ENCODE measurements at places on chromosomes 6 and 20.

DNA sequence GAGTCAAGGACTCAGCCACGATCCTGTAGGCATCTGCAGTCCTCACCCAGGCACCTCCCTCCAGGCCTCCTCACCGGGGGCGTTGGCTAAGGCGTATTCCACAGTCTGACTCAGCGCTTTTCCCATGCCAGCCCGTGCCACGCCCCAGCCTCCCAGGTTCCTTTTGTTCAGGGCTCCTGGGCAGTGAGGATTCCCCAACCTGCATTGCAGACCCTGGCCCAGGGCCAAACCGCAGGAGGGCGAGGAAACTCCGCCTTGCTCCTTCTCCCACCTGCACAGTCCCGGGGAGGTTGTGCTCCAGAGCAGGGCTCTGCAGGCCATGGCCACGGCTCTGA is 202.8 kb upstream of the CST7 start:
- H3K4me1 ChIP-seq = no peaks in the 10 kb centered on the region
- H3K27me3 ChIP-seq = no peaks in the 10 kb centered on the region
- no peak overlapping the region for H3K4me3 ChIP-seq
- no peak for DNase-seq
- H3K36me3 ChIP-seq = no peaks in the 10 kb centered on the region

- no peaks in the 10 kb centered on the region for H3K36me3 ChIP-seq
- H3K27ac ChIP-seq = no peak overlapping the region
- no peak for DNase-seq
- H3K4me1 ChIP-seq = no peaks in the 10 kb centered on the region
- H3K27me3 ChIP-seq = no peaks in the 10 kb centered on the region
Measured at GRCh38 chr6:139407718-139408222, 33.3 kb upstream of the CITED2 start.

GRCh38 chr20:8089668-8090067 is 42.4 kb upstream of the PLCB1 start:
- no peak overlapping the region for H3K27ac ChIP-seq
- H3K4me3 ChIP-seq = no peak overlapping the region
- H3K4me1 ChIP-seq = no peaks in the 10 kb centered on the region
- DNase-seq = no peak

DNA sequence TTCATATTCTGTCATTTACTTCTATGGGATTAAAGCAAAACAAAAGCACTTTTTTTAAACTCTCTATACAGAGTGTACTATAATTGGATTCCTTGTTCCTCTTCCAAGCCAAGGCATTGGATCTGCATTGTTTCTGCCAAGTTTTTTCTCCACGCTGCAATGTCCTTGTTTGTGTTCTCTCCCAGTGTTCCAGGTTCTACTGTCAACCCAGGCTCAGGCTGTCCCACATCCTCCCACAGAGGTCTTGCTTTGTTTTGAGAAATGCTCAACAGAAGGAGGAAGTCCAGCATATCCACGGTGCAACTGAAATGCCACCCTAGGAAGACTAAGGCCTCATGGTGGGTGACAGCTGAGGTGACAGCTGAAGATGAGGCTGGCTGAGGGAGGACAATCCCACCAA is 287.1 kb upstream of the PRDM1 start:
- no peak overlapping the region for H3K4me3 ChIP-seq
- DNase-seq = peak; percentile 54
- H3K27me3 ChIP-seq = no peaks in the 10 kb centered on the region
- peak overlapping the region; percentile 78 for H3K27ac ChIP-seq
- peaks cover 48% of the 10 kb centered on the region for H3K4me1 ChIP-seq

- no peak overlapping the region for H3K27ac ChIP-seq
- H3K4me3 ChIP-seq = no peak overlapping the region
- no peaks in the 10 kb centered on the region for H3K36me3 ChIP-seq
- no peak for DNase-seq
- no peaks in the 10 kb centered on the region for H3K27me3 ChIP-seq
- no peaks in the 10 kb centered on the region for H3K4me1 ChIP-seq
Measured at GRCh38 chr6:24060982-24061754, 64.8 kb upstream of the NRSN1 start.

DNA sequence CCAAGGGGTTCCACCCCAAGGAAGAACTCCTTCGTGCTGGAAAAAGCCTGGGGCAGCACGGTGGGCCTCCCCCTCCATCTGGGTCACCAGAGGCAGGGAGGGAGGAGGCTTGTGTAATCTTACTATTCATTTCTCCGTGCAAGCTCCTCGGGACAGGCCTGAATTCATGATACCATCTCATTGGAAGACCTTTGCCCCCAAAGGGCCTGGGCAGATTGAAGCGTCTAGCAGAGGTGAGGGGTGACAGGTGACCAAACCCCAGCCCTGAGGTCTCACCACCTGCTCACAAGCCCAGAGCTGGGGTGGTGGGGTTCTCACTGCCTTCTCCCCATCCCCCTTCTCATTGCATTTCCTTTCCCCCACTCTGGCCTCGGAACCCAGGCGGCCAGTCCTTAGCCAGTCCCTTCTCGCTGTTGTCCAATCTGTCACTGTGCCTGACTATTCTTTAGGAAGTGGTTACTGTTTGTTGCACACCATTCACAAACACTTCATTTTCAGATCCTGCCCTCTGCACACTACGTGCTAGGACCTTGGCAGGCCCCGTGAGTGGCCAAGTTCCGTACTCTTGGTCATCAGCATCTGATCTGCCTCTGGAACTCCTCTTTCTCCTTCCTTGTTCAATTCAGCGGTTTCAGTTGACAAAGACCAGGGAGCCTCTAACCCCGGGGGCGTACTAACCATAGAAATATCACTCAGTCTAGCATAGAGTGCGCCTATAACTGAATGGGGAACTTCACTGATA is 137.1 kb downstream of the LY86 start:
- H3K36me3 ChIP-seq = no peaks in the 10 kb centered on the region
- peaks cover 22% of the 10 kb centered on the region for H3K4me1 ChIP-seq
- H3K4me3 ChIP-seq = peak overlapping the region; percentile 62
- no peaks in the 10 kb centered on the region for H3K27me3 ChIP-seq
- H3K27ac ChIP-seq = peak overlapping the region; percentile 88

DNA sequence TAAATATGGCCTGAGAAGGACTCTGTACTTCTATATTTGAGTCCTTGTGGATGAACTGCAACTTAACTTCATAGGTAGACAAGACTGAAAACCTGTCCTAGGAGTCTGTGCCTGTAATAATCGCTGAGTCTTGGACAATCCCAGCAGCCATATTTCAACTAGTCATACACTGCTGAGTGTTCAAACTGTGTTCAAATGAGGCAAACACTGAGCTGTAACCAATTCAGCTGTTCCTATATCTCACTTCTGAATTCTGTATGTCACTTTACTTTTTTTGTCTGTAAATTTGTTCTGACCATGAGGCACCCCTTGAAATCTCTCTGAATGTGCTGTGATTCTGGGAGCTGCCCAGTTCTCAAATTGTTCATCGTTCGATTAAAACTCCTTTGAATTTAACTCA is 72.4 kb downstream of the FOXF2 start:
- H3K4me3 ChIP-seq = no peak overlapping the region
- no peaks in the 10 kb centered on the region for H3K36me3 ChIP-seq
- no peak for DNase-seq
- no peak overlapping the region for H3K27ac ChIP-seq
- no peaks in the 10 kb centered on the region for H3K4me1 ChIP-seq
- H3K27me3 ChIP-seq = no peaks in the 10 kb centered on the region
